Thoracic aorta (tissue), 2 donors: ENCODE measurements at places on chromosomes 7 and 10.

DNA sequence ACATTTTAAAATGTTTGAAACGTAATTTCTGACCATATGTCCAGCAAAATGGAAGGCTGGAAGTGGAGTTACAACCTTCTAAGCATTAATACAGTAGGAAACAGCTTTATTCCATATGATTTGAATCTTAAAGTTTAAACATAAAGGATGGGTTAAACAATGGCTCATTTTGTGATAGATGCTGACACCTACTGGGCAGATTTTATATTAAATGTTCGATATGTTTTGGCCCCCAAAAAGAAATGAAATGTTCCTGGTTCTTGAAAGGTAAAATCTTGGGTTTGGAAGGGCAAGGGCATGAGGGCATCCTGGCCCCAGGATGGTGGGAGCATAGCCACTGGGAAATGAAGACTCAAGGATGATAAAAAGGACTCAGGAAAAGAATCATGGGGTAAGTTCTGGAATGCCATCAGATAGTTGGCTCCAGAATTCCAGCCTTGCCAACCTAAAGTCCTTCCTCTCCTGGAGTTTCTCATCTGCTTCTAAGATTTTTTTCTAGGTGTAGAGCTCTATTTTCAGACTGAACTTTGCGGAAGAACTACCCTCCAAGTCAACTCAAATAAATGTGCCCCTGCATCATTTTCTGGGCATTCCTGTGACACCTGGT is 34.6 kb upstream of the SLC35G1 start:
- no peaks in the 10 kb centered on the region for H3K4me1 ChIP-seq
- no peaks in the 10 kb centered on the region for H3K36me3 ChIP-seq
- no peak for DNase-seq
- no peak overlapping the region for H3K4me3 ChIP-seq
- no peak overlapping the region for H3K27ac ChIP-seq

GRCh38 chr7:87505557-87506245 is 30.2 kb upstream of the ABCB4 start:
- H3K4me3 ChIP-seq = no peak overlapping the region
- H3K36me3 ChIP-seq = no peaks in the 10 kb centered on the region
- H3K27me3 ChIP-seq = no peaks in the 10 kb centered on the region

- no peaks in the 10 kb centered on the region for H3K27me3 ChIP-seq
- H3K36me3 ChIP-seq = no peaks in the 10 kb centered on the region
- no peak for DNase-seq
- no peaks in the 10 kb centered on the region for H3K4me1 ChIP-seq
- H3K4me3 ChIP-seq = no peak overlapping the region
- no peak overlapping the region for H3K27ac ChIP-seq
Observed at GRCh38 chr7:149762610-149763009, 10.8 kb downstream of the ZNF467 start.

- no peak overlapping the region for H3K27ac ChIP-seq
- peaks cover 14% of the 10 kb centered on the region for H3K4me1 ChIP-seq
- no peaks in the 10 kb centered on the region for H3K27me3 ChIP-seq
- H3K36me3 ChIP-seq = peaks cover 25% of the 10 kb centered on the region
Observed at GRCh38 chr7:30880125-30880720, 31.4 kb upstream of the AQP1 start.

DNA sequence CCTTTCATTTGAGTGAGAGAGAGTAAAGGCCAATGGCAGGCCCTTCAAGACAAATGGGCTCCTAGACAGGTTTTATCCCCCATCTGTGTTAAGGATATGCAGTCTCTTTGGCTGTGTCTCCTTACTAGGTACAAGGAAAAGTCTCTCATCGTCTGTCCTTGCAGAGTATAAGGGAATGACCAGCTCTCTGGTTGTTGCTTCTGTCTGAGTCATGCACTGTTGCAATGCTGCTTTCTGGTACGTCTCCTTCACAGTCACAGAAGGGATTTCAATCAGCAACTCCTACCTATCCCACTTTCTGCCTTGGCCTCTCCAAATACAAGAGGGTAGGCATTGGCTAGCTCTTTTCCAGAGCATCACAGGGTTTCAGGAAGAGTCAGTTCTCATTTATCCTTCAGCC is 48.1 kb downstream of the CTTNBP2 start:
- no peaks in the 10 kb centered on the region for H3K27me3 ChIP-seq
- no peak overlapping the region for H3K4me3 ChIP-seq
- no peak for DNase-seq
- no peaks in the 10 kb centered on the region for H3K36me3 ChIP-seq
- no peak overlapping the region for H3K27ac ChIP-seq
- peaks cover 11% of the 10 kb centered on the region for H3K4me1 ChIP-seq

DNA sequence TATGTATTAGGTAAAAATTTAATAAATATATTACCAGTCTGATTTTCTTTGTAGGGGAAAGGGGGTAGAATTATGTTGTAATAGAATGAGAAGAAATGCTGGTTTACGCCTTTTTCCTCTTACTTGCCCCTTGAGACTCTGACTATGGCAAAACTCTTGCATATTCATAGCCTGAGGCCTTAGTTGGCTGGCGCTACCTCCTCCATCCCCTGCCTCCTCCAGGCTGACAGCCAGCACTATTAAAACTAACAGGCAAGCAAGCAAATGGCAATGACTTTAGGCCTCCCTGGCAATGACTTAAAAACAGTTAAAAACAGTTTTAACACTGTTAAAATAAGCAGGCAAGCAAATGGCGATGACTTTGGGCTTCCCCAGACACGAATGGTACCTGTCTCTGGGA is 14.4 kb downstream of the PKD2L1 start:
- H3K27ac ChIP-seq = no peak overlapping the region
- H3K4me3 ChIP-seq = no peak overlapping the region
- no peaks in the 10 kb centered on the region for H3K36me3 ChIP-seq
- H3K4me1 ChIP-seq = no peaks in the 10 kb centered on the region

- no peak for DNase-seq
- H3K4me1 ChIP-seq = no peaks in the 10 kb centered on the region
- H3K27me3 ChIP-seq = no peaks in the 10 kb centered on the region
- no peaks in the 10 kb centered on the region for H3K36me3 ChIP-seq
Observed at GRCh38 chr7:15543256-15543655, 18.6 kb downstream of the AGMO start.

DNA sequence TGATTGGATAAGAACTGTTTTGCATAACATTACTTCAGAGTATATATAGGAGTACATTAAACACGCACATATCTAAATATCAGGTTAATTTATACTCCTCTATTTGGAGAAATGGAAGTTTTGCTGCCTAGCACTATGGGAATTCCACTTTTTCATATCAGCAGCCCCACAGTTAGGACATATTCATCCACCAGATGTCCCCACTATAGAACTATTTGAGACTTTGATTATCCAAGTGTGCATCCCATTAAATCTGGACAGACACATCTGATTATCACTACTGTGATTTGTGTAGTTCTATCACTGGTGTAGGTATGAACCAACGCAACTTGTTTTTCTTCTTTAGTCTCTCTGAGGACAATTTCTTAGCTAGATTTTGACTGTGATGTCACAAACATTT is 345.7 kb downstream of the THSD7A start:
- H3K27ac ChIP-seq = no peak overlapping the region
- H3K4me1 ChIP-seq = no peaks in the 10 kb centered on the region
- H3K4me3 ChIP-seq = no peak overlapping the region
- DNase-seq = no peak
- no peaks in the 10 kb centered on the region for H3K36me3 ChIP-seq

DNA sequence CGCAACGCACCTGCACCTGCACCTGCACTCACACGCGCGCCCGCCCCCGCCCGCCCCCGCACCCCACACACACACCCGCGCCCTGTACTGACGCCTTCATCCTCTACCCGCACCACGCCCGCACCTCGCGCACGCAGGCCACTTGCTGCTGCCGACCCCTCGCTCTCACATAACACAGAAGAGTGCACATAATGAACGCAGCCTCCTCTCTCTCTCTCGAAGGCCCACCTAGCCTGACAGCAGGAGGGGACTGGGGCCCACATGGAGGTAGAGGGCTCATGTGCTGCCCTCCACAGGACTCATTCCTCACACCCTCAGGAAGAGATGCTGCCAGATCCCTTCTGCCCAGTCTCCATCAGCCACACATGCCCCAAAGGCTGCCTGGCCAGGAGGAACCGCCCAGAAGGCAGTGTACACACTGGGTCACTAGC is 432 bp upstream of the CAMK2B start:
- H3K4me3 ChIP-seq = peak overlapping the region; percentile 38
- H3K27ac ChIP-seq = no peak overlapping the region
- H3K4me1 ChIP-seq = no peaks in the 10 kb centered on the region
- H3K27me3 ChIP-seq = no peaks in the 10 kb centered on the region
- no peak for DNase-seq

DNA sequence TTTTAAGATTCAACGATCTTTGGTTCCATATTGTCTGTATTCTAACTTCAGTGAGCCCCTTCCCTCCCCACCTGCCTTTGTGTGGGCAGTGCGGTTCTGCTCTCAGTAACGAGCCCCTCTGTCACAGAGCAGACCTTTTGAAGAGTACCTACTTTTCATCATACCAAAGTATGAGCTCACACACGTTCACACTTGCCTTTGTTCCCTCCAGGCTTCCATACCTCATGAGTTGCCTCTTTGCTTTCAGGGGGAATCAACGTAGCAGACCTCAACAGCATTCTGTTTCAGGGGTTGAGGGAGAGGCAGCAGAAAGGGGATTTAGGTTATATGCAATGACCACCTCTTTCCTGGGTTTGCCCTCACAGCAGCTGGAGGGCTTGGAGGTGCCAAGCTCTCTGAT is 211.4 kb upstream of the MDFIC start:
- H3K4me1 ChIP-seq = no peaks in the 10 kb centered on the region
- H3K36me3 ChIP-seq = no peaks in the 10 kb centered on the region
- no peak overlapping the region for H3K4me3 ChIP-seq
- no peak for DNase-seq
- no peaks in the 10 kb centered on the region for H3K27me3 ChIP-seq

DNA sequence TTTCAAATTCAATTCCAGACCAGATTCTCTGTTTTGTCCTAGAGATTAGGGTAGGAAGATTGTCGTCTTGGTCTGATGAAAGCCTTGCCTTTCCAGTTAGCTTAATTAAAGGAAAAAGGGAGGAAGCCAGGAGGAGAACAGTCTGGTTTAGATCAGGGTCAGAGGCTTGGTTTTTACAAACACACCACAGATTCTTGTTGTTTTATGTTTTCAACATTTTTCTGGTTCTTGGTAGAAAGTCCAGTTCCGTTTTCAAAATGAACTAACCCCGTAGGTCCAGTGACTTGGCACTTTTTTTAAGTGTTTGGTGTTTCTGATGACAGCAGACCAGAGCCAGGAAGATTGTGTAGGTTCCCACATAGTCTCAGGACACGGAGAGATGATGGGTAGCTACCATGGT is 167.1 kb upstream of the INHBA start:
- H3K36me3 ChIP-seq = no peaks in the 10 kb centered on the region
- H3K27me3 ChIP-seq = no peaks in the 10 kb centered on the region
- H3K4me1 ChIP-seq = peaks cover 16% of the 10 kb centered on the region
- DNase-seq = no peak

- H3K27me3 ChIP-seq = no peaks in the 10 kb centered on the region
- H3K4me3 ChIP-seq = no peak overlapping the region
- H3K36me3 ChIP-seq = no peaks in the 10 kb centered on the region
- no peak for DNase-seq
Observed at GRCh38 chr7:117784315-117784714, 88.9 kb downstream of the CTTNBP2 start.

GRCh38 chr10:129319934-129320333 is 147.1 kb upstream of the MGMT start:
- H3K27ac ChIP-seq = no peak overlapping the region
- H3K27me3 ChIP-seq = no peaks in the 10 kb centered on the region
- no peaks in the 10 kb centered on the region for H3K4me1 ChIP-seq
- no peaks in the 10 kb centered on the region for H3K36me3 ChIP-seq
- DNase-seq = no peak
- no peak overlapping the region for H3K4me3 ChIP-seq

- peak within 1 kb of the TSS; percentile 79 for H3K27ac ChIP-seq
- peak within 1 kb of the TSS; percentile 99 for H3K4me3 ChIP-seq
- DNase-seq = peak; percentile 17
Observed at GRCh38 chr10:87504640-87505365, at the start of gene MINPP1. TSS of gene MINPP1 (plus strand) at chr10:87504893. CDS start at chr10:87504916, 23 bp downstream.

GRCh38 chr7:45082031-45082830 is 6.5 kb downstream of the NACAD start:
- no peak for DNase-seq
- no peak overlapping the region for H3K4me3 ChIP-seq
- no peaks in the 10 kb centered on the region for H3K36me3 ChIP-seq
- no peak overlapping the region for H3K27ac ChIP-seq
- H3K27me3 ChIP-seq = no peaks in the 10 kb centered on the region

- no peak for DNase-seq
- H3K4me3 ChIP-seq = no peak overlapping the region
- peak overlapping the region; percentile 35 for H3K27ac ChIP-seq
- no peaks in the 10 kb centered on the region for H3K27me3 ChIP-seq
Observed at GRCh38 chr7:101093906-101094305, 8.6 kb downstream of the TRIM56 start.

- no peak for DNase-seq
- H3K4me3 ChIP-seq = no peak overlapping the region
- H3K36me3 ChIP-seq = no peaks in the 10 kb centered on the region
- peaks cover 10% of the 10 kb centered on the region for H3K4me1 ChIP-seq
Observed at GRCh38 chr10:4183761-4184261, 398.8 kb upstream of the KLF6 start.

GRCh38 chr7:69450456-69450855 is 147.8 kb upstream of the AUTS2 start:
- H3K27ac ChIP-seq = no peak overlapping the region
- no peak for DNase-seq
- H3K4me1 ChIP-seq = no peaks in the 10 kb centered on the region
